ENCODE measurements at places on chromosomes 7 and 10.
A peak's percentile ranks its signal among the peaks of the same experiment; 100 is the strongest.

- no peak for DNase-seq
Observed at GRCh38 chr10:103192089-103192450, 1.0 kb downstream of the NT5C2 start.

DNA sequence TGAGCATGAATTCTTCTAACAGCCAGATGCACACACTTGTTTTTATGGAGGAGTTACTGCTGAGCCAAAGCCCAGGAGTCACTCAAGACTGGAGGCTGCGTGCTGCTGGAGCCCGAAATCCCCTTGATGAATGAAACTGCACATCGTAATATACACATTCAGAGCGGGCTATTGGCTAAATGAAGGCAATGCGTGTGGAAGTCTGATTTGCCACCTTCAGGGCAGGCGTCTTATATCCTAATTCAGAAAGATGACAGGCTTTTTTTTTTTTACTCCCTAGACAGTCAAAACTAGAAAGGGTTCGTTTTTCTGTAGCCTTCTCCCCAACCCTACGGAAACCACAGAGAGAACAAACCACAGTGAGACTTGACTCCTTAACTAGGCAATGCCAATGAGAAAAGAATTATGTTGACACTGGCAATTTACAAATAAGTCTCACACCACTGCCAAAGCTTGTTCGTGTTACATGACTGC, 227.2 kb upstream of the KLF14 start:
- no peak for DNase-seq

DNA sequence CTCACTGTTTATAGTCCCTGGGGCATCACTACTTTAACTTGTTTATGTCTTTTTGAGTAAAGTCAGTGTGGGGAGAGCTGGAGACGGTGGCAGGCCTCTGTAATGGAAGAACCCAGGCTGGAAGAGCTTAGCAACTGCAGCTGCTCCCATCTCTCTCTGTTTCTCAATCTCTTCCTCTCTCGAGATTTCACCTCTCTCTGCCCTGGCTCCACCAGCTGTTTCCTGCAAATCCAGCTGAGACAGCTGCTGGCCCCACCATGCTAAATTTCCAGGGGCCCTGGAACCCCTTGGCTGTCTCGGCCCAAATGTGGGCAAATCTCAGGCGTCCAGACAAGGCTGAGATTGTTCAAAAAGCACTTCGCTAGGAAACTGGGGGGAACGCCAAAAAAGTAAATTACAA, 25.8 kb upstream of the SLF2 start:
- DNase-seq, result peak; percentile 79

DNA sequence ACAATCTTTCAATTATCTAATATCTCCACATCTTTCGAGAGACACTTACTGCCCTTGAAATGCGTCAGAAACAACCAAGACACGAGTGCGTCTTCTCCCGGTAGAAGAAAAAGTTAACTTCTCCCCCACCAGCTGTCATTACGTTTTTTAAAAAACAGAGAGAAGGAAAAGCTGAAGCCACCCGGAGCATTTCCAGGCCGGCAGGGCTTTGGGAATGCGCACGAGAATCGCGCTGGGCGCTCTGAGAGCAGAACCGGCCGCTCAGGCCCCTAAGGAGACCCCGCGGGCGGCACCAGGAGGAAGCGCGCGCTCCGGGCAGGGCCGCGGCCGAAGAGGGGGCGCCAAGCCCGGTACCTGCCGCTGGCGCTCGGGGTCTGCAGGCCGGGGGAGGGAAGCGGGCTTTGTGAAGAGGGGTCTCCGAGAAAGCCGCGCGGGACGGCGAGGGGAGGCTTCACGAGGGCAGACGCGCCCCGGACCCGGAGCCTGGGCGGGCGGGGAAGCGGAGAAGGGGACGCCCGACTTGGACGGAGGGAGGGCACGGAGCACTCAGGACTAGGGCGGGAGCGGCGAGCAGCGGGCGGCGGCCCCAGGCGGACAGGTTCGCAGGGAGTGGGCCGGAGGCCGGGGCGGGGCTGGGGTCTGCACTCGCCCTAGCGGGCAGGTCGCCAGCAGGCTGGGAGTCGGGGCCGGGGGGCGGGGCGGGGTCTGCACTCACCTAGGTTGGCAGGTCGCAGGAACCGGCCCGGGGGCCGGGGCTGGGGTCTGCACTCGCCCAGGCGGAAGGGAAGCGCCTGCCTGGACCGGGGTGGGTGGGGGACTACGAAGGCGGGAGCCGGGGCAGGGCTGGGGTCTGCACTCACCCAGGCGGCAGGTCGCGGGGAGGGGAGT, 932 bp downstream of the ESYT2 start:
- DNase-seq, result peak; percentile 78

DNA sequence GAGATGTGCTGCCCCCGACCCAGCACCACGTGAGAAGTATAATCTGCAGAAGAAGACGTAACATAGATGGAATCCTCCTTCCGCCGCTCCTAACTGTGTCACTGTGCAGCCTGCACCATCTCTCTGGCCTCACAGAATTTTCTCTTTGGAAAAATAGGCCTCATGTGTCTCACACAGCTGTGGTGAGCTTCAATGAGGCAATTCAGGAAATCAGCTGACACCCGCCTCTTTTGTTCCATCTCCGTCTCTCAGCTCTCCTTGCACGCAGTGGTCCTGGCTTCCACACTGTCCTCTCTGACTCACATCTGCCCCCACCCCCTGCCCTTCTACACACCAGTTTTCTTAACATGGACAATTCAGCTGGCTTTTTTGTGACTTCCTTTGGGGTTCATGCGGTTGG, 7.2 kb downstream of the C10orf90 start:
- DNase-seq, result peak; percentile 75

- no peak for DNase-seq
Observed at GRCh38 chr7:8418629-8419245, 14.7 kb upstream of the NXPH1 start.

DNA sequence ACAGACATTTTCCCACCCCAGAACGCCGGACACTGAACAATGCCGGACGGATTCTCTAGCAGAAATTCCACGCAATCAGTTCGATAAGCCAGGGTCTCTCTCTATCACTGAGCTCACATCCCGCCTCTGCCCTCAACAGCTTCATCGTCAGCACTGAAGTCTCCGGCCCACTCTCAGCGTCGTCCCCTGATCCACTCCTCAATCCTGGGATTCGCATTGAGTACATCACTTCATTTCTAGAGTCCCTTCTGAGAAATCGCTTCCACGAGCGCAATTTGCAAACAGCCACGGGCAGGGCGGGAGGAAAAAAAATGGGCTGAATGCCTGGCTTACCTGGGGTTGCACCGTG, 365 bp downstream of the YME1L1 start:
- no peak for DNase-seq

DNA sequence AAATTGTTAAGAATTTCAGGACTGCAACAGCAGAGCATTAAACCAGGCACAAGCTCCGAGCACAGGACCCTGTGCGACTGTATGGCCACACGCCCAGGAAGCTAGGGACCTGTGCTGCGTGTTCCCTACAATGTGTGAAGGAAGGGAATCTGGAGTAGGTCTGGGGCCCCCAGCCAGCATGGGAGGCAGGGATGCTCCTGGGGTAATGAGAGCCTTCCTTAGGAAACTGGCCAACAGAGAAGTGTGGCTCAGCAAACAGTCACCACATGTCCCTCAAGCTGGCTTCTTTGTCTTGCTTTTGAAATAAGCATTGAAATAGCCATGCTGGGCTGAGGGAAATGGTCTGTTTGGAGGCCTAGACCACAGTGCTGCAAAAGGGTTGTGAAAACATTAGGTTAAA, 8.2 kb downstream of the BLNK start:
- no peak for DNase-seq

DNA sequence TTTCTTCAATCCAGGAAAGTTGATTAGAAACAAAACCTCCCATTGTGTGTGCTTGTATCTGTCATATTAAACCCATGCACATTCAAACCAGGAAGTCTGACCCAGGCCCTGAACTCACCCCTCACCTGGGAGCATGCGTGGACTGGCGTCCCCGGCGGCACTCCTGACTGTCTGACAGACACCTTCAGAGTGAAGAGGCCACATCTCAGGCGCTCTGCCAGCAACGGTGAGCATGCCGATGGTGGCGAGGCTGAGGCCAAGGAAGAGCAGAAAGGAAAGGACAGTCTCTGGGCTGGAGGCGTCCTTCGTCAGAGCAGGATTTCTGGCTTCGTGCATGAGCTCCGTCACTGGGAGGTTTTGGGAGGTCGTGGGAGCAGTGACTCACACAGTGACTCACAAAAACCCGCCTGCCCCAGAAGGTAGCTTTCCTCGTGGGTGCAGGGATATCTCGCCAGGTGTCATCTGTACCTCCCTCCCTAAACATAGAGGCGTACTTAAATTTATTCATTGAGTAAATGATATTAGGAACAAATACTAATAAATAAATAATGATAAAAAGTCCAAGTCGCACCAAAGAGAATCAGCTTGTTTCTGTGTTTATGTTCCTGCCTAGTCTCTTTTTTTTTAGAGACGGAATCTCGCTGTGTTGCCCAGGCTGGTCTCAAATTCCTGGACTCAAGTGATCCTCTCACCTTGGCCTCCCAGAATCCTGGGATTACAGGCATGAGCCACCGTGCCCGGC, 13.5 kb downstream of the IQCE start:
- no peak for DNase-seq

DNA sequence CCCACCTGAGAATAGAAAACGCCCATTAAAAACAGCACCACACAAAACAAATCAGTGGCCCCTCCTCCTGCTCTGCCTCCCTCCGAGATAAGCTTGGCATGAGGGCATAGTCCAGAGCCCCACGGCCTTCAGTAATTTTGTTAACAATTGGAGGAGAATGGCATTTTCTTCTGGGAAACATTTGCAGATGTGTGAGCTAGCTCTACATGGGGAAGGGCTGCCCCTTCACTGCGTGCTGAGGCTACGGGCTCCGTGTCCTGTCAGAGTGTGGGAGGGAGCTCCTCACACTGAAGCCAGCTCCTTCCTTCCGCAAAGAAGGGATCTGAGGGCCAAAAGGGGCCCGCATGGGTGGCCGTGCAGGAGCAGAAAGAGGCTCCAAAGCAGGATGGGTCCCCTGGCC, 15.2 kb downstream of the GRK5 start:
- no peak for DNase-seq

DNA sequence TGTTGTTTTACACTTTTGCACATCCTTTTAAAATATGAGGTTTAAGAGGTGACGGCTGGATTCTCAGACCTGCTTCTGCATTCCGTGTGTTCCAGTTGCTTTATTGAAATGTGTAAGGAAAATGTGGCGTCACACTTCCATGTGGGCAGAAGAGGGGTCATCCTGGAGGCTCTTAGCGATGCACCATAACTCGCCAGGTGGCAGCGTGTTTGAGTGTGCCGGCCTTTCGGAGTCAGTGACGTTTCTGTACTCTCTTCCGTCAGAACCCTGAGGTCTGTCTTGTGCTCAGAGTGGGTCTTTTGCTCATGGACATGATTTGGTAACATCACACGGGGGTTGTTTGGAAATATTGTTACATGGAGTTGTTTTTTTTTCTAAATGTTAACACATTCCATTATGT, 9.1 kb downstream of the PPP2R2D start:
- no peak for DNase-seq

DNA sequence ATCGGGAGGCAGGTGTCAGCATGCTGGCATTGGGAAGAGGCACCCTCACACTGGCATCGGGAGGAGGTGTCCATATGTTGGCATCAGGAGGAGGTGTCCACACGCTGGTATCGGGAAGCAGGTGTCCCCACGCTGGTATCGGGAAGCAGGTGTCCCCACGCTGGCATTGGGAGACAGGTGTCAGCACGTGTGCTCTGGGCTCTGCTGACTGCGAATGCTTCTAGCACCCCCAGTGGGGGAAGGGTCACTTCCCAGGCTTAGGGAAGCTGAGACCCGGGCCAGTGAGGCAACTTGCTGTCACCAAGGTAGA, 92.5 kb upstream of the IKZF1 start:
- no peak for DNase-seq

GRCh38 chr10:77028042-77028441, 609.6 kb downstream of the KCNMA1 start:
- no peak for DNase-seq

DNA sequence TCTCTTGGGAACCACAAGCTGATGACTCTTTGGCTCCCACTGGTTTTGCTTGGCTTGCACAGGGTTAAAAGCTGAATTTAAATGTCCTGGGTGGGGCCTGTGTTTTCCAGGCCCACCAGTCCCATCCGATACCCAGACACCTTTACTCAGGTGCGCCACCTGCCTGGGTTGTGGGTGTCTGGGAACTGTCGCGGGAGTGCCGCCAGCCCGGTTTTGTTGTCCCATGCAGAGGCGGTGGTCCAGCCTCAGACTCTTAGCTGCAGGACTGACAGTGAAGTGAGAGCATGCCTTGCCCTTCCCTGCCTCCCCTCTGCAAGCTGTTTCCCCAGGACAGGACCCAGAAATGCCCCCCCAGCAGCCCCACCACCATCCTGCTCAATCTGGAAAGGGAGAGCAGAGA, 255.6 kb upstream of the ZNF32 start:
- no peak for DNase-seq

GRCh38 chr7:44062903-44063295, 2.5 kb downstream of the PGAM2 start:
- DNase-seq, result no peak

- DNase-seq, result no peak
Observed at GRCh38 chr7:101896316-101896715, 78.9 kb downstream of the CUX1 start.

DNA sequence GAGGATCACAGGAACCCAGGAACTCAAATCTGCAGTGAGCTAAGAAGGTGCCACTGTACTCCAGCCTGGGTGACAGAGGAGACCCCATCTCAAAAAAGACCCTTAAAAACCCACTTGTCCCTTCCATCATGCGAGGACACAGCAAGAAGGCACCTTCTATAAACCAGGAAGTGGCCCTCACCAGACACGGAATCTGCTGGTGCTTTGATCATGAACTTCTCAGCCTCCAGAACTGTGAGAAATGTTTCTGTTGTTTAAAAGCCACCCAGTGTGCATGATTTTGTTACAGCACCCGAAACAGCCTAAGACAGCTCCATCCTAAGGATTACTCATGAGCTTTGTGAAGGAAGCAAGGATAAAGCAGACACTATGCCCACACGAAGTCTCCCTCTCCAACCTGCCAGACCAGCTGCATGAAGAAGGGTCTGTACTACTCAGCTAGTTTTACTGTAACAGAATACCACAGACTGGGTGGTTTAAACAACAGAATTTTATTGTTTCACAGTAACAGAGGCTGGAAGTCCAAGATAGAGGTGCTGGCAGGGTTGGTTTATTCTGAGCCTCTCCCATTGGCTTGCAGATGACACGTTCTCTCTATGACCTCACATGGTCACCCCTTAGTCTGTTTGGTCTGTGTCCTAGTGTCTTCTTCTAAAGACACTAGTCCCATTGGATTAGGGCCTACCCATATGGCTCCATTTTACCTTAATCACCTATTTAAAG, 13.7 kb downstream of the VIM start:
- DNase-seq, result no peak

- DNase-seq, result no peak
Observed at GRCh38 chr7:113892818-113893217, 26.0 kb downstream of the PPP1R3A start.

DNA sequence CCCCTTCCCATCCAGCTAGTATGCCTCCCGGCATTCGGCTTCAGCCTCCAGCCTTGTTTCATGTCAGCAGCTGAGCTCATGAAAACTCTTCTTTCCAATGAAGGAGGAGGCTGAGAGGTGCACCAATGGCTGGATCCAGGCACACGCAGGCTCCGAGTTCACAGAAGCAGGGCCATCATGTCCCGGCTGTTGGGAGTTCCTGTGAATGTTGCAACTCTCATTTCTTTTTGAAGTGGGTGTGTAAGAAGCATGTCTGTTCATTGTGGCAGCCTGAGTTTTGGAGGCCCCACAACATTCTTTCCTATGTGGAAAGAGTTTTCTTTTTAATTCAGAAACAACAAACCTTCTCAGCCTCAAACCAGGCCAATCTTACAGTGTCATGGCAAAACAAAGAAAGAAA, 89.7 kb downstream of the PTPRE start:
- DNase-seq, result no peak

GRCh38 chr10:119775529-119775928, 49.7 kb downstream of the INPP5F start:
- no peak for DNase-seq

Measured in left forelimb (tissue), 1 donor.